ENCODE measurements at places on chromosomes 5 and 9. TPM values are rescaled to one million over a fixed set of nuclear protein-coding genes. Genes with fewer than 3 reads are reported as not detected.

Gene FLT4
- not detected for total RNA-seq

- no peak for DNase-seq
Measured at GRCh38 chr5:149810856-149811255, 80.7 kb downstream of the PPARGC1B start.

GRCh38 chr5:140043508-140043872, 391 bp upstream of the NRG2 start:
- no peak for DNase-seq

GRCh38 chr9:114538241-114538640, 33.0 kb upstream of the WHRN start:
- no peak for DNase-seq

DNA sequence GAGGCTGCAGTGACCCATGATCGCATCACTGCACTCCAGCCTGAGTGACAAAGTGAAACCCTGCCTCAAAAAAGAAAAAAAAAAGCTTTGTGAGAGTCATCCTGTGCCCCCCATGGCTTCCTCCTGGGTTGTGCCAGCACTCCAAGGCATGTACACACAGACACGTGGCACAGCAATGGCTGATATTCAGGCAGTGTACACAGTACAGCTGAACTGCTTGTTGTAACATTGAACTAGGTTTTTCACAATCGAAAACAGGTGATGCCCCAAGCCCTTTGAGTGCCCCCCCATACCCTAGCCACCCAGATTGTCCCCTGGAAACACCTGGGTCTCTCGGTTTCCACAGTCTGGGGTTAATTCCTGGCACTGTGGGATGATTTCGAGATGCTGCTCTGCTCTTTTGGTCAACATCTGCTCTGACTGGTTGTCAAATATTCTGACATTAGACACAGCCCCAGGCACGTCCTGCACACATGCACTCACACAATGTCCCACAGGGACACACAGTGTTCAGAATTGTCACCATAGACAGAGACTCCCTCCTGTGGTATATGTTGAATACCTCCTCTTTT, 9.2 kb downstream of the SPINK4 start:
- peak; percentile 34 for DNase-seq

GRCh38 chr9:89489548-89490530, 8.1 kb downstream of the SEMA4D start:
- no peak for DNase-seq

DNA sequence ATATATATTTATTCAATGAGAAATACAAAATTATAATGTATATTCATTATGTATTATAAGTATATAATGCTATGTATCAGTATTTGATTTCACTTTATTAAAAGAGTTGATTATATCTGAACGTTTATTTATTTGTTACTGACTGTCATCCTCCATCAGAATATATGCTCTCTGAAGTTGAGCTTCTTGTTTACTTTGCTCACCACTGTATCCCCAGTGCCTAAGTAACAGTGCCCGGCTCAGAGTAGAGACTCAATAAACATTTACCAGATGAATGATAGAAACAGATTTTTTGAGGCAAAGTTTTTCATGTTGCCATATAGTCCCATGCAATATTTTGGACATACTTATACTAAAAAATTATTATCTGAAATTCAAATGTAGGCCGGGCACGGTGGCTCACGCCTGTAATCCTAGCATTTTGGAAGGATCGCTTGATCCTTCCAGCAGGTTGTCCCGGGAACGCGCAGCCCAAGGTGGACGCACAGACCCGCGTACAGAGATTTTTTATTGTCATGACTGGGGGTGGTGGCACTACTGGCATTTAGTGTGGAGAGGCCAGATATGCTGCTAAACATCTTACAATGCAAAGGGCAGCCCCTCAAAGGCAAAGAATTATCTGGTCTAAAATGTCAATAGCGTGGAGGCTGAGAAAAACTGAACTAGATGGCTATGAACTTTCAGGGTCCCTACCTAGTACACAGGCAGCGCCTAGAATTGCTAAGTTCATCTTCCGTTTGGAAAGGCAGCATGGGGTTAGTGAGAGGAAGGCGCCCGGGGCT, 761 bp upstream of the DNAJC25 start:
- DNase-seq: no peak

- no peak for DNase-seq
Measured at GRCh38 chr9:127059030-127059429, 63.4 kb downstream of the ANGPTL2 start.

- DNase-seq: no peak
Measured at GRCh38 chr5:9283021-9283420, 262.9 kb downstream of the SEMA5A start.

- DNase-seq: no peak
Measured at GRCh38 chr5:58452566-58453258, 7.2 kb downstream of the PLK2 start.

- no peak for DNase-seq
Measured at GRCh38 chr5:167871091-167871490, 420.4 kb upstream of the WWC1 start.

Gene HAPLN1
- total RNA-seq: 18.8 TPM

- no peak for DNase-seq
Measured at GRCh38 chr5:103315455-103315854, 56.9 kb downstream of the MACIR start.

- DNase-seq: no peak
Measured at GRCh38 chr5:4230471-4230785, 634.8 kb downstream of the IRX1 start.

Gene BHMT2
- total RNA-seq: 12.1 TPM

GRCh38 chr5:146645342-146645741, 129.4 kb upstream of the GPR151 start:
- no peak for DNase-seq

DNA sequence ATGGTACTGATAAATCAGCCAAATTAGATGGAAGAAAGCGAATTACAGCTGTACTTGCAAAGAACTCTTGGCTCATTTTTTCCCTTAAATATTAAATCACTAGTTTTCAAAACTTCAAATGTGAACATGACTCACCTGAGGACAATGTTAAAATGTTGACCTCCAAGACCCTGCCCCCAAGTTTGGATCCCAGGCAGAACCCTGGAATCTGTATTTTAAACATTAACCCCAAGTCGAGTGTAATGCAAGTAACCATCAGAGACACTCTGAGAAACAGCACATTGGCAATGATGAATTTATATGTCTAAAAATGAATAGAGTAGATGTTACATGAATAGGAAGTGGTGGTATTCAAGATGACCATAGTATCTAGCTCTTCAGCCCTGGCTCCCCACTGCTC, 2.3 kb upstream of the CD274 start:
- DNase-seq: no peak

GRCh38 chr9:5042661-5043178, 57.6 kb downstream of the JAK2 start:
- DNase-seq: no peak

Gene CD274
- total RNA-seq: 0.72 TPM

Gene ZNF608
- total RNA-seq: 14.7 TPM

- DNase-seq: no peak
Measured at GRCh38 chr5:165127941-165128340, 1622.5 kb downstream of the MAT2B start.

DNA sequence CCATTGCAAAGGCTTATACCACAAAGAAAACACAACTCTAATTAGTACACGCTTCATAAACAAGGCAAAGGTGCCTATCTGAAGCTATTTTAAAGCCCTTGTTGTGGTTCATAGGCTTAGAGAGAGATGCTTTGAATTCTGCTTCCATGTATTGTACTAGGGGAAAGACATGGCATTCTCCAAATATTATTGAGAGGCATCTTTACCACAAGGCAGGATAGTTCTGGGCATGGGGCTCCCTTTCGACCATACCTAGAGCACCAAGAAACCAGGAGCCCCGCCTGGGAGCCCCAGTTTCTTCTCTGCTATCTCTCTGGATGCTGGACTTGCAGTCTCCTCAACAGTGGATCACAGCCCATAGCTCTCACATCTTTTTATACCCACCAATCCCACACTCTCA, 93.7 kb downstream of the NFIB start:
- DNase-seq: no peak

Gene PAEP
- not detected for total RNA-seq

GRCh38 chr9:127172066-127172707, 49.8 kb upstream of the ANGPTL2 start:
- no peak for DNase-seq

DNA sequence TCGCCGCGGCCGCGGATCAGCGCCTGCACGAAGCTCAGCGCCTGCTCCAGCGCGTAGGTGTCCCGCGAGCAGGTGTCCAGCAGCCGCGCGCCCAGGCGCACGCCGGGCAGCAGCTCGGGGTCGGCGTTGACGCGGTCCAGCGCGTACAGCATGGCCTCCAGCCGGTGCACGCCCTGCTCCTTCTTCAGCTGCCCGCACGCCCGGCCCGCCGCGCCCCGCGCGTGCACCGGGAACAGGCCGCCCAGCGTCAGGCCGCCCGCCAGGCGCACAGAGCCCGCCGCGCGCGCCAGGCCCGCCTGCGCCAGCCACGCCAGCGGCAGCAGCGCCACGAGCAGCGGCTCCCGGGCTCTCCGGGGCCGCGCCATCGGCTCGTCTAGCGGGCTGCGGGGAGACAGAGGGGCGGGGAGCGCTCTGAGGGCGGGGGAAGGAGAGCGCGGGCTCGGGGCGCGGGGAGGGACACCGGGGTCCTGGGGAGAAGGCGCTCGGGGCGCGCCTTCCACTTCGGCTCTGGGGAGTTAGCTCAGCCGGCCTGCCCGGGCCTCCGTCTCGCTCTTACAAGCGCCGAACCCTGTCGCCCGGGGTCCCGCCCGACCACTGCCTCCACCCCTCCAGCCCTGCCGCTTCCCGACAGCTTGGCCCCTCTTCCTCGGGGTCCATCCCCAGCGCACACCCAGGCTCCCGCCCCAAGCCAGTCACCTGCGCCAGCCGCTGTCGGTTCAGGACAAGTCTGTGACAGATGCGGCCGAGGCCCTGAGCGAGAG, at the start of gene GRM6:
TSS of gene GRM6 (minus strand) at position 741 of the 761 bp plus-strand sequence. CDS start at position 365, 376 bp downstream.
- peak; percentile 90 for DNase-seq

DNA sequence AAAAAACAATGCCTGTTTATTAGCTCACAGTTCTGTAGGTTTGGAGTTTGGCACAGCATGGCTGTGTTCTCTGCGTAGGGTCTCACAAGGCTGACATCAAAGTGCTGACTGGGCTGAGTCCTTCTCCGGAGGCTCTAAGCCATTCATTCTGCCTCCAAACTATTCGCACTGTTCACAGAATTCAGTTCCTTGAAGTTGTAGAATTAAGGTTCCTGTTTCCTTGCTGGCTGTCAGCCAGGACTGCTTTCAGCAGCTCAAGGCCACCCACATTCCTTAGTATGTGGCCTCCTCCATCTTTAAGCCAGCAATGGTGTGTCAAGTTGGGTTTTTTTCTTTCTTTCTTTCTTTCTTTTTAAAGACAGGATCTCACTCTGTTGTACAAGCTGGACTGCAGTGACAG, 161.9 kb downstream of the CDH6 start:
- no peak for DNase-seq

DNA sequence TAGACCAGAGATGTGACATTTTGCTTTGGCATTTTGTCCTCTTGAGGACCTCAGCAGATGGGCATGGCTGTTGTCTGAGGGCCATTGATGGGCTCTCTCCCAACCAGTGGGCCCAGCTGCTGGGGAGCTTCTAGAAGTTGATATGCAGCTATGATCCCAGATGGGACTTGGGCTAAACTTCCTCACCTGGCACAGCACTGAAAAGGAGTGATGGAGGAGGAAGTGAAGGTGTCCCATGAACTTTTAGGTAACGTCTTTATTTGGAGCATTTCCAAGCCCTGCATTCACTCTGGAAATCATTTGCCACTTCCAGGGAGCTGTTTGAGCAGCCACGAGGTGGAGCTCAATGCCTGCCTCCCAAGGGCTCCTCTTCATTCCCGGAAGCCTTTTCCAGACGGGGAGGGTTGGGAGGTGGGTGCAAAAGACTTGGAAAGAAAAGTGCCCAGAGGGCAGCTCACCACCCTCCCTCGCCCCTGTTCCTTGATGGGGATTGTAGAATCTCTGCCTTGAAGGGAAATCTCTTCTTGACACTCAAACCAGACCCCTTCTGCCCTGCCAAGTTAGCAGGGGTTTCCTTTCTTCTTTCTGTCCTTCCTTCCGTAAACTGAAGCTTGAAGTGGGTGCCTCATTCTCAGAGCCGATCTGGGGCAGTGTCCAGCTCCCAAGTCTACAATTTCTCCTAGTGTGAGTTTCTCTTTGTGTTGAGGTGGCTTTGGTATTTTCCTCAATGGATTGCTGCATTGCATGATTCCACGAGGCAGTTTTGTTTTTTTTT, 18.1 kb upstream of the NEUROG1 start:
- DNase-seq: peak; percentile 88

- DNase-seq: no peak
Measured at GRCh38 chr9:83147315-83148149, 84.6 kb upstream of the RASEF start.

- no peak for DNase-seq
Measured at GRCh38 chr9:101443364-101443771, 7.8 kb upstream of the ALDOB start.

Gene HAVCR1
- total RNA-seq: 0.36 TPM

Gene WDR5
- total RNA-seq: 17.7 TPM

DNA sequence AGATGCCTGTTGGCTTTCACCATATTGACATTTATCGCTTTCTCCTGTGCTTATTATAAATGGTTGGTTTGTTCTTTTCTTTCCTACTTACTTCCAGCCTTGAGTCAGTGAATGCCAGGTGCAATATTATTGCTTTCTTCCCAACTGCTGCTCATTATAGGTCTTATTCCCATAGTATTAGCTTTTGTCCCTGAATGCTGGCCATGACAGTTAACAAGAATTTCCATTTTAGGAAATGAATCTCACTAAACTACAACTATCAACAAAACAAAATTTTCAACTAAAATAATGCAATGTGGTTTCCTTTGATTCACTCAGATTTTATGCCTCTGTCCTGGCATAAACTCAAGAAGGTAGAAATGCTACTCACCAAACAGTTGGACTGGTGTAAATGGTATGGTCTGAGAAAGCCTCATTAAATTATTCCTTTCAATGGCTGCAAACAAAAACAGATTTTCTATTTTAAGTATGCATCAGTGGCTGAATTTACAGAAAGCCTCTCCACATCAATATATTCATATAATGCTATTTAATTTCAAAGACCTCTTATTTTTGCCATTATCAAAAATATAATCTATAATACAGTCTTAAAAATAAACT, 145.4 kb downstream of the TRPM6 start:
- no peak for DNase-seq

- DNase-seq: no peak
Measured at GRCh38 chr9:71333321-71333720, 211.9 kb upstream of the TRPM3 start.

Gene FOXD1
- 17.0 TPM for total RNA-seq

GRCh38 chr9:21121595-21122251, 19.9 kb downstream of the IFNW1 start:
- no peak for DNase-seq
